NCI-H510A treated with DMSO at 0.1 percent for 48 hours (cell line): ENCODE measurements at places on chromosomes 2 and 18.

GRCh38 chr2:3233877-3234276, 143.7 kb downstream of the EIPR1 start:
- DNase-seq = no peak

DNA sequence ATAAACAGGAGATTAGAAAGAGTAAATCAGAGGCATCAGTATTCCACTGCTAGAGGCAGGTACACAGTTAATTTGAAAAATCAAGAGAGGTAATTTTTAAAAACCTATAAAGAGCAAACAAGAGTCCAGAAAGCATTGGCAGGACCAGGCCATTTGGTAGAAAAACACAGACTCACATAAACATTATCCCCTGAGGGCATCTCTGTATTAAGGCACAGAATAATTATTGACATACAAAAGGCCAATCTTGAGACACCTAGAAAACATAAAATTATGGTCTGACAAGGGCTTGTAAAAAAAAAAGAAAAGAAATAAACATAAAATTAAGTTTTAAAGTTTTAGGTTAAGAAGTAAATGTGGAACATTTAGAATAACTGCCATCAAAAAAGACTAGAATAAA, 120.6 kb downstream of the OSBPL1A start:
- no peak for DNase-seq

DNA sequence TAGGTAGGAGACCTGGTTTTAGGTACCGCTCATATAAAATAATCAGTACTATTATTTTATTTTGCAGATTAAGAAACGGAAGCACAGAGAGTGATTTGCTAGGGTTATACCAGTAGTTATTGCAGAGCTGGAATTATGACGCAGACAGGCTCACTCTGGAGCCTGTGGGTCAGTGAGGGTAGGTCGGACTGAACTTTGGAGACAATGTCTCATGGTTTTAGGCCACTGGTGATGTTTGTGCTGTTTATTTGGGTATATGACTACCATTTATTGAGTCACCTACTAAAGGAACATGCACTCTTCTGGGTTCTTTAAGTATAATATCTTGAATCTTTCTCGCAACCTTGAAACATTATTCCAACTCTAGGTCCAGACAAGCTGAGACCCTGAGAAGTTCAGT, 33.5 kb upstream of the IL1R1 start:
- DNase-seq = no peak

DNA sequence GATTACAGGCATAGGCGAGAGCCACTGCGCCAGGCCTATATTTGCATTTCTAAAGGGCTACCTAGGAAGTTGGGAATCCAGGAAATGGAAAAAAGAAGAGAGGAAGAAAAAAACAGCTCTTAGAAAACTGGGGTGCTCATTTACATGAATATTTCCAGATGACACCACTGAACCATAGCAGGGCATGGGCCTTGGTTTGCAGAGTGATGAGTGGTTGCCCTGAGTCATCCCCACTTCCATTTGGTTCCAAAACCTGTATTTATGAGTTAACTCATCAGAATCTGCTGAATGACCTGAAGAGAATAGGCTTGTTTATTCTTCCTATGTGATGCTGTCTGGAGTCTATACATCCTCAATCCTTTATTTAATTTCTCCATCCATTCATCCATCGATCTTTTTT, 36.2 kb downstream of the EHD3 start:
- DNase-seq = no peak

DNA sequence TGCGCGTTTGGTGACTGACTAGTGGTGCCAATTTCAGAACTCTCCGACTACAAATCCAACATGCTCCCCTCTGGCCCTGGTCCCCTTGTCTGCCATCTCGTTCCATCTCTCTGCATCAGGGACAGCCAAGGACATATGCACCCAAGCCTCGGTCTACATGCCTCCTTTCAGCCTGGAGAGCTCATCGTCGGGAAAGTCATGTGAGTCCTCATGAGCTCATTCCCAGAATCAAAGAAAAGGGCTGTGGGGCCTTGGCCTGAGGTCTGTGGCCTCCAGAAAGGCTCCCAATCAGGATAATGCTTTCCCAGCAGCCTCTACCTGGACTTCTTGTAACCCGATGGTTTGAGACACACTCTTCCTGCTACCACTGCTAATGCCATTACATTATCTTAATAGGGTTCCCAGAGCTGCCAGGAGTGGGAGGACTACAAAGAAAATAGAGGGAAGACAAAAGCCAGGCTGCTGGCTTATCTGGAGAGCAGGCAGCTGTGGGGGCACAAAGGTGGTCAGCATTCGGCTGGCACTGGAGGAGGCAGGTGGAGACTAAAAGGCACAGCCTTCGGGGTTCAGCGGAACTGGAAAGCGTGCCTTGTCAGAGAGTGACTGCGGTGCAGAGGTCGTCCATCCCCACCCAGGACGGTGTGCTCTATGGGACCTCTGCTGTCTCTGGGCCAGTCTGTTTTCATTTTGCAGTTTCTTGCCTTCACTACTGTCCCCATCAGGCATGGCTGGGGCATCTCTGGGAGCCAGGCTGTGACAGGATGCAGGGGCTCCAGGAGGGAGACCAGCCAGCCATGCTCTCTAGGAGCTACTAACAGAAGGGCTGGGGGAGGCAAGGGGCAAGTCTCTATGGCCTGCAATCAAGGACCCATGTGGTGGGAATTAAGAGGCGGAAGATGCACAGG, 104.4 kb upstream of the SMAD2 start:
- DNase-seq = no peak

DNA sequence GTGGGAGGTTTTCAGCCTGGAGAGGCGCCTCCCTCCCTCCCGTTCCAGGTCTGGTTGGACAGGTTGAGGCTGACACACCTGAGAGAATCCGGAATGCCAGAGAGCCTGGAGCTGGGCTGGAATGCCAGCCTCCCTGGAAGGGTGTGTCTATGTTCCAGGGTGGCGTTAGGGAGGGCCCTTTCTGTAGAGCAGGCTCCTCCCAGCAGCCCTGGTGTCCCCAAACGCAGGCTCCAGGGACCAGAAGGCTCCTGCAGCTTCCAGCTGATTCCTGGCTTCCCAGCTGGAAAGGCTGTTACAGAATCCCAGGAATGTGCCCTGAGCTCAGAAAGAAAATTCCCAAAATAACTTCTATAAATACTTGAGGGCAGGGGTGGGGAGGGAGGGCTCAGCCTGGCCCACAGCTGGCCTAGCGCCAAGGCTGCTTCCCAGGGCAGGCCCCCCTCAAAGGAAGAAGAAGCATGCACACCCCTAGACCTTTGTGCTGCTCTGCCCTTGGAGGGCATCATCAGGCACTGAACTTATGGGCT, 85.4 kb downstream of the STPG4 start:
- DNase-seq = peak; percentile 25

GRCh38 chr2:73920577-73921545, 5.8 kb upstream of the DGUOK start:
- DNase-seq = peak; percentile 73

GRCh38 chr2:44441200-44441599, 79.5 kb downstream of the CAMKMT start:
- DNase-seq = no peak
